ENCODE measurements at places on chromosomes 6 and 20. TPM values are rescaled to one million over a fixed set of nuclear protein-coding genes. Genes with fewer than 3 reads are reported as not detected.

GRCh38 chr20:53938739-53939138 lies 131.7 kb downstream of the BCAS1 start:
- no peak overlapping the region for H3K27ac ChIP-seq
- H3K27me3 ChIP-seq: no peaks in the 10 kb centered on the region
- no peaks in the 10 kb centered on the region for H3K36me3 ChIP-seq
- H3K4me1 ChIP-seq: peaks cover 75% of the 10 kb centered on the region
- no peak overlapping the region for H3K4me3 ChIP-seq

The ENPP5 gene
- total RNA-seq: 10.8 TPM

GRCh38 chr20:13294522-13294921 lies 73.4 kb downstream of the ISM1 start:
- H3K27me3 ChIP-seq: no peaks in the 10 kb centered on the region
- H3K4me3 ChIP-seq: no peak overlapping the region
- H3K36me3 ChIP-seq: no peaks in the 10 kb centered on the region
- no peak overlapping the region for H3K27ac ChIP-seq

GRCh38 chr6:34143884-34144580 lies 1.9 kb downstream of the GRM4 start:
- H3K27ac ChIP-seq: no peak overlapping the region
- no peaks in the 10 kb centered on the region for H3K36me3 ChIP-seq
- peak; percentile 87 for DNase-seq
- peaks cover 37% of the 10 kb centered on the region for H3K27me3 ChIP-seq
- H3K4me1 ChIP-seq: peaks cover 76% of the 10 kb centered on the region

The JPH2 gene
- total RNA-seq: 0.81 TPM

DNA sequence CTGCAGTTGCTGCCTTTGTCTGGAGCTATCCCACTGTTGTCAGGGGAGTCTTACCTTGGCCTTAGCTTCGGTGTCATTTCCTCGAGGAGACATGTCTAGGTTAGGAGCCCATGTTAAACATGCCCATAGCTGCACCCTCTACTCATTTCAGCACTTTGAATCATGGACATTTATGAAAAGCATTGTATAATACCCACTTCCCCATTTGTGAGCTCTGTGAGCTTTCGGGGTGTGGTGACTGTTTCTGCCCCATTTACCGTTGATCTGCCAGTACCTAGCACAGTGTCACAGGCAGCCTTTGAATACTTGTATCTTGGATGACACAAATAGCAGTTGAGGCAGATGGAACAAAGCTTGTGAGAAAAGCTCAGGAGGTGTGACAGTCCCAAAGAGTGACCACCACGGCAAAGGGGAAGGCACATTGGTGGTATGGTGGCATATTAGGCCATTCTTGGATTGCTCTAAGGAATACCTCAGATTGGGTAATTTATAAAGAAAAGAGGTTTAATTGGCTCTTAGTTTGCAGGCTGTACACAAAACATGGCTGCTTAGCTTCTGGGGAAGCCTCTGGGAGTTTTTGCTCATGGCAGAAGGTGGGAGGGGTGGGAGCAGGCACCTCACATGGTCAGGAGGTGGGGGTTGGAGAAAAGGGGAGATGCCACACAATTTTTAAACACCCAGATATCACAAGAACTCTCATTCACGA lies 42.0 kb downstream of the JARID2 start:
- H3K27me3 ChIP-seq: no peaks in the 10 kb centered on the region
- no peak overlapping the region for H3K4me3 ChIP-seq
- peak overlapping the region; percentile 92 for H3K27ac ChIP-seq
- H3K36me3 ChIP-seq: peaks cover 13% of the 10 kb centered on the region
- DNase-seq: no peak
